ENCODE measurements at places on chromosomes 7 and 10.

- no peak for DNase-seq
Measured at GRCh38 chr10:11297136-11297535, 279.5 kb downstream of the CELF2 start.

DNA sequence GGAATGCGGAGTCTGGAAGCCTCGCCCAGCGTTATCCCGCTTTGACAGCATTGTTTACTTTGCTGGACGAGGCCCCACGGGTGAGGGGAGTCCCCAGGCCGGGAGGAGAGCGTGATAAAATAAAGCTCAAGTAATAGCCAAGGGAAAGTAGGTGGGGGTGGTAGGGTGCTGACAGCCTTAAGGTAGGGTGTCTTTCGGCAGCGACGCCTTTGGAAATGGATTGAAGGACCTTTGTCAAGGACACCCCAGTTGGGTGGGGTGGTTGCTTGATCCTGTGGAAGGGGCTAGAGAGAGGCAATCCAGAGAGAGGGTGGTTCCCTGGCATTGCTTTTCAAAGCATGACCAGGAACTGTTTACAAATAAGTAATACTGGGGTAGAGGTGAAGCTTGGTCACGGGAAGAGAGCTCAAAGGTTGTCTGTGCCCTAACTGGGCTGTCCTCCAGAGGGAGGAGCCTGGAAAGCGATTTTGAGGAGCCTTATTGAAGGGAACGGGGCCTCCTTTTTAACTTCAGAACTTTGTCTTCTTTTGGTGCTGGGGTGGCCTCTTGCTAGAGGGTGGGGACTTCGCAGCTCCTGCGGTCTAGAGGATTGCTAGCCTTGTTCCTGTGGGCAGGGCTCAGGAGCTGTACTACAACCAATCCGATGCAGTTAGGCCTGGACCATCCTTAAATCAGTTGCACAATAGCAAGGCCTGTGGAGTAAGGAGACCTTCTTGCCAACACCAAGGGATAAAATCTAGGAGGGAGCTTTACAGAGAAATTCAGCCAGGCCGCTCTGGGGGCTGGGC, 1.3 kb downstream of the EIF4EBP2 start:
- DNase-seq: peak; percentile 95

DNA sequence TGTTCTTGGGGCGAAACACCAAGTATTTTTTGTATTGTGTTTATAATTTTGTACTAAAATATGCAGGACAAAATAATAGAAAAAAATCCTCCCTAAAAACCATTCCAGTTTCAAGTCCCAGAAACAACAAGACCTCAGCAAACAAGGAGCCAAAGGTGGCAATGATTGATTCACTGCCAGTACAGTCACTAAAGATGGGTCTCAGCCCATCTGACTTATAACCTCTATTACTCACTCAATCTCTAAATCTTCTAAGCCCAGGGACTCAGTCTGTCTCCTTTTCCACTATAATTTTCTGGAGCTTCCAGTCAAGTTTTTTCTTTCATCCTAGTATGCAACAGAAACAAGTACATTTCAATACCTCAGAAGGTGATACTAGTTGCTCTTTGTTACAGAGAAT, 33.3 kb downstream of the SNX13 start:
- DNase-seq: no peak

GRCh38 chr10:125048094-125048864, 106.4 kb downstream of the ZRANB1 start:
- no peak for DNase-seq

DNA sequence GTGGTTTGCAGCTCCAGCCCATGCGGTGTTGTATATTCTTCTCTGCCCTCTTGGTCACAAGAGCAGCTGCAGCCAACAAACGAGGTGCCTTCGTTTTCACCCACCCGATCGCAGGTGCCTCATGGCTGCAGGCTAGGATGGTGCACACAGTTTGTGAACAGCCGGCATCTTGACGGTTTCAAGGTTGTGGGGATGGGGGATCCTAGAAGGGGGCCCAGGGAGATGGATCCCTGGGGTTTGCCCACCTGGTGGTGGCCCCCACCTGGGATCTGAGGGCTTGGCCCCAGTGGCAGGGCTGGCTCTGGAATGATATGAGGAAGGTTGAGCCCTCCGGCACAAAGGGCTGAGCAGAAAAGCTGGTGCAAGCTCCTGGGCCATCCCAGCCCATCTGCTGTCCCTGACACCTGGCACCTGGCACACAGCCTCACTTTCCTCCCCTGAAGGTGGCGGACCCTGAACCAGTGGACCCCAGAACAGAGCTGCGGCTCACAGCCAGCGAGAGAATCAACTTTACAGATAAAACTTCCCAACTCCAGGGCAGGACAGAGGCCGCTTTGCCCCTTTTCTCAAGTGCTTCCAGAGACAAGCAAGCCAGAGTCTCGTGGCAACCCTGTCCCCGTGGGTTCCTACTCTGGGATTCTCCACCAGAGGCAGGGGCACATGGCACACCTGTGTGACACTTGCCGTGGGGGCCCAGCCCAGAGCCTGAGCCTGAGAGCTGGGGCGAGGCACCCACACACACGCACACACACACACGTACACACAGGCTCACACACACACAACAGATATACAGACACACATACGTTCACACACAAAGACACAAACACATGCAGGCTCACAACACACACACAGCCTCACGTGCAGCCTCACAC, 177.3 kb upstream of the PPP2R2D start:
- DNase-seq: no peak

GRCh38 chr7:13989949-13990305, 461 bp upstream of the ETV1 start:
- DNase-seq: no peak

- no peak for DNase-seq
Measured at GRCh38 chr10:7491230-7491629, 80.4 kb upstream of the SFMBT2 start.

DNA sequence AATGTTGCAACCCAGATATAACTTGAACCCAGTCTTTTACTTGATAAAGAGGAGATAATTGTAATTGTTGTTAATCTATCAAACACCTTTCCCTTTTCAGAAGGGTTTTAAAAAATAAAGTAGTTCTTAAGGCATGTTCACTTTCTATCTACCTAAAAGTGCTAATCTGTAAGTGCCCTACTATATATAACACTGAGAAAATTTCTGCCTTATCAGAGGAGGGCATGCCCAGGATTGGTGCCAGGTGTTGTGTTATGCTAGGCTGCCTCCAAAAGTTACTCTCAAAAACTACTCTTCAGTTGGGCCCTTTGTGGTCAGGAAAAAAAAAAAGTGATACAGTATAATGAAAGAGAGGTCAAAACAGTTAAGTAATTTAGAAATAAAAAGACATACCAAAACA, 36.3 kb downstream of the SMNDC1 start:
- DNase-seq: no peak

DNA sequence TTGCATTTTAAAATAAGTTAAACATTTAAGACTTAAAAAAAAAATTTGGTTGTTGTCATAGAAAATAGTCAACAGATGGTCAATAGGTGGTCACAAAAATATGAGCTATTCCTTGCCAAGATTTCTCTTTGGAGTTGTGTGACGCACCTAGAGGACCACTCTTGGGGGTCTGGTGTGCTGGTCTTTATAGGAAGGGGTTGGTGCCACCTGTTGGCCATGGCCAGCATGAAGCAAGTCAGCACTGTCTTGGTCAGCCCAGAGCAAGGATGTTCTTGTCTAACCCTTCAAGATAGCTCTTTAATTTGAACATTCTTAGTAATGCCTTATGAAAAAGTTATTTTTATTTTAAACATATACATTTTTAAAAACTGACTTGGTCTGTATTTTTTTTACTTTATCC, 267.9 kb upstream of the CNTNAP2 start:
- DNase-seq: no peak

GRCh38 chr10:83229991-83230390, 909.3 kb upstream of the GHITM start:
- DNase-seq: no peak

DNA sequence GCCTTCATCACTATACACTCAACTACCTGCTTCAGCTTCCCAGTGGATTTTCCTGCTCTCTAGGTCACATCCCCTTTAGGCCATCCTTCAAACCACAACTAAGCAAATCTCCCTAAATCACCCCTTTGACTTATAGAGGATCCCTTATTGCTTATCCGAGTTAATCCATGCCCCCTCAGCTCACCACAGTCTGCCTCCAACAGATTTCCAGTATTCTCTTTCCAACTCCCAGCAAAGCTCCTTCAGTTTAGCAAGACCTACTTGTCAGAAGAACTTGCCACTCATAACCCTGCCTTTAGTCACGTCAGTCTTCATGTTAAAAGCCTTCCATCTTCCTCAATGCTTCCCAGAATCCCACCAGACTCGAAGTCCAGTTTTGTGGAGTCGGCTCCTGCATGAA, 38.6 kb downstream of the RAPGEF5 start:
- no peak for DNase-seq

DNA sequence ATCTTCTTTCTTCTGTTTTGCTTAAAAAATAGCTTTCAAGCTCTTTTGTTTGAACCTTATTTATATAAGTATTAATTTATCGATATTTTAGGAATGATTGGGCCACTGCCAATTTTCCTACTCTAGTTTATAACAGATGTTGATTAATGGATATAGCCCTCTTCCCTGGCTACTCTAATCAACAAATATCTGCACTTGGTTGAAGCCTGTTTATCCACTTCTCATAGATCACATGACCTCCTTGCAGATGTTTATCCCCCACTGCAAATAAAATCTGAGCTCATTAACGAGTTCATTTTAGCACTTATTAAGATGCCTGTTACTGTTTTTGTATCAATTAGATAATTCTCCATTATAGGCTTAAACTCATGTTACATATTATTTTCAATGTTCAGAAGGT, 715.3 kb downstream of the CNTNAP2 start:
- no peak for DNase-seq

- no peak for DNase-seq
Measured at GRCh38 chr10:33327751-33328150, 6.7 kb downstream of the NRP1 start.

DNA sequence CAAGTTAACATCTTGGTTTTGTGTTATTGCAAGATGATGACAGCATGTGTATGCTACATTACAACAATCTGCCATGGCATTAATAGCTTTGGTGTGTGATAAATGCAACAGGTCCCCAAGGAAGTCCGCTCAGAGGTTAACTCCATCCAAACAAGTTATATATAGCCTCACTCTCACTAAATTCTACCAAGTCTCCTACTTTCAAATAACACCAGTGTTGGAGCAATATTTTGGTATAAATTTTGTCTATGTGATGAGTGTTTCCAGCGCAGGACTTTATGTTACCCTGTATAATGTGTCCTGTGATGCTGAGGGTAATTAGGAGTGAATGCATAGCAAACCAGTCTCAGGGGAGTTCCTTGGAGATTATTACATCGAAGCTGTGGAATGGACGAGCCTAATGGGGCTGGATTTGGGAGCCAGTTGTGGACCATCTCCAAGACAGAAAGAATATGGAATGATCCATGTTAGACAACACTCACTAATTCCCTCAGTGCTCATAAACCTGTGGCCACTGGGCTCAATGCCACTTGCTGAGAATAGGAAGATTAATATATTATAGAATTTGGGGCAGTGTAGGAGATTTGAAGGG, 127.6 kb upstream of the CXCL12 start:
- DNase-seq: no peak

GRCh38 chr10:125857185-125857760, 23.8 kb downstream of the DHX32 start:
- no peak for DNase-seq

GRCh38 chr10:79192677-79193003, 123.9 kb downstream of the ZMIZ1 start:
- no peak for DNase-seq

GRCh38 chr7:84218681-84219080, 24.1 kb upstream of the SEMA3A start:
- DNase-seq: no peak

- DNase-seq: no peak
Measured at GRCh38 chr7:1447551-1448244, 11.6 kb downstream of the MICALL2 start.

- DNase-seq: no peak
Measured at GRCh38 chr7:105559926-105560325, 21.4 kb downstream of the EFCAB10 start.

GRCh38 chr7:55409482-55410225, 44.5 kb downstream of the LANCL2 start:
- DNase-seq: no peak

DNA sequence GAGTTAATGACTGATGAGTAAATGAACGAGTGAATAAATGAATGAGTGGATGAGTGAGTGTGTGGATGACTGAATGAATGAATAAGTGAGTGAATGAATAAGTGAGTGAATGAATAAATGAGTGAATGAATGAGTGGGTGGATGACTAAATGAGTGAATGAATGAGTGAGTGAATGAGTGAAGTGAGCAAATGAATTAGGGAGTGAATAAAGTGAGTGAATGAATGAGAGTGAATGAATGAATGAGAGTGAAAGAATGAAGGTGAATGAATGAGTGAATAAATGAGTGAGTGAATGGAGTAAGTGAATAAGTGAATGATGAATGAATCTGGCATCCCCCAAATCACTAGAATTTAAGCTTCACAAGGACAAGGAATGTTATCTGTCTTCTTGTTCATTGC, 1253.0 kb downstream of the TYW1 start:
- DNase-seq: no peak

DNA sequence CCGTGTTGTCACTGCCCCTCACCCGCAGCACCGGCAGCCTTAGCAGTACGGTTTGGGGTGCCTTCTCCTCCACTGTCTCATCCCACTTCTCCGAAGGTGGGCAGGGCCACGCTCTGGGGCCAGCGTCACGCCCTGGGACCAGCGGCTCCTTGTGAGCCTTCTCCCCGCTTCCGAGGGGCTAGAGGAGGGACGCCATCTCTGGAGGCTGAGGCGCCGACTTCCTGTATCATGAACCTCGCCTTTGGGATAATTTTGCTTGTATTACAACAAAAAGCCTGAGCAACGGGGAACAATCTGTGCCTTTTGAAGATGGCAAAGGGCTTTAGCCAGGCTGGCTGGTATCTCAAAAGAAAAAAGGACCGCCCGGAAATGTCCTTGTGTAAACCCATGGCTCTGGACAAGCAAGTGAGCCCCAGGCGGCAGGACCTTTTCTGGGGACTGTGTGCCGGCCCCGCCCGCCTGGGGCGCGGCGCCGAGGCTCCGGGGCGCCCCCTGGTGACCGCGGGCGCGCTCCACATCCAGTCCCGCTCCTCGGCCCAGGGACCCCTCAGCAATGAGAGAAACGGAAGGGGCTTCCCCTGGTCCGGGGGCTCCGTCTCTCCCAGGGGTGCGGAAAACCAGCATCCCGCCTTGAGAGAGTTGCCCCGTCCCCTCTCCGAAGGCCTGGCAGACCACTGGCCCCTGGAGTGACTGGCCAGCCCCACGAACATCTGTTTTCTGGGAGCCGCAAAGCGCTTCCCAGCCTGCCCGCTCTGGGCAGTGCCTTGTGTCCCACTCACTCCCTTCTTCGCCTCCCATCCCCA, 3.8 kb downstream of the DEPP1 start:
- no peak for DNase-seq

DNA sequence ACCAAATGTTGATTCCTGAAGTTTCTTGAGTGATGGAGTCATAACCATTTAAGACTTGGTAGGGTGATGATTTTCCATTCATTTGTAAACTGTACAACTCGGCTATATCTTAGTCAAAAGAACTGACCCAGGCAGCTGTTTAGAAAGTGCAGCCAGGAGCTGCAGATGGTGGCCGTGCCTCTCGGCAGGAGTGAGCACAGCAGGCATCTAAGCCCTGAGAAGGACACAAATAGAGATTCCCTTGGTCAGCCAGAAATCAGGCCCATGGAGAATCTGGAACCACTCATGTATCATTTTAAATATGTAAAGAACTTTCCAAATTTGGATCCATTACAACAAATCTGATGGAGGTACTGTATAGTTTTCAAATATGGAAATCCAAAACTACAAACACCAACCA, 177.0 kb upstream of the AKR1E2 start:
- DNase-seq: no peak

GRCh38 chr10:59236064-59236697, 59.7 kb downstream of the PHYHIPL start:
- no peak for DNase-seq
